ENCODE measurements at places on chromosomes 2 and 18. TPM values are rescaled to one million over a fixed set of nuclear protein-coding genes. Genes with fewer than 3 reads are reported as not detected.

The RTP5 gene
- polyA plus RNA-seq, result not detected

The RAB27B gene
- polyA plus RNA-seq, result not detected

The SULT1C4 gene
- not detected for polyA plus RNA-seq

The FSHR gene
- polyA plus RNA-seq, result not detected

The CYP27A1 gene
- polyA plus RNA-seq, result 0.32 TPM

The HADHA gene
- 102 TPM for polyA plus RNA-seq

The IL1RL1 gene
- not detected for polyA plus RNA-seq

Measured in naive B cell (primary cell).